Right lung (tissue), 10 donors: ENCODE measurements at places on chromosomes 16 and 17. TPM values are rescaled to one million over a fixed set of nuclear protein-coding genes. Genes with fewer than 3 reads are reported as not detected.

The ZNF629 gene
- polyA plus RNA-seq = 16.8 TPM

The CHAD gene
- polyA plus RNA-seq = 4.8 TPM

- no peak for DNase-seq
Observed at GRCh38 chr17:55532670-55533069, 21.4 kb upstream of the SMIM36 start.

DNA sequence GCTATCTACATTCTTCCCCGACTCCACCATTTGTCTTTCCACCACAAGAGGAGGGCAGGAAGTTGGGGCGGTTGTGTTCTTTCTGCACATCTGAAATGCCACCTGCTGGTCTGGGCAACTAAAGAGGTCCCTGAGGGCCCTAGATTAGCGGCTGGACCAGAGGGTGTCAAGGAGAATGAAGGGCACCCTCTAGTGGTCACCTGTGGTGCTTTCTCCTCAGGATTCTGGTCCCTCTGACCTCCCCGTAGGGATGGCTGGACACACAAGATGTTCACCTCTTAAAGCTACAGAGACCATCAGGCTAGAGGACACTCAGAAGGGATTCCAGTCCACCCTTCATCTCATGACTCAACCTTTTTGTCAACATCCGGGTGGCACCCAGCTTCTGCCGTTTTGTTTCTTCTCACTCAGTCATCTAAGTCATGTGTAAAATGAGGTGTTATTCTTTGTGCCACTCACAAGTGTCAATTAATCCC is 2.9 kb upstream of the SCIMP start:
- DNase-seq = no peak

The AOC3 gene
- 162 TPM for polyA plus RNA-seq

DNA sequence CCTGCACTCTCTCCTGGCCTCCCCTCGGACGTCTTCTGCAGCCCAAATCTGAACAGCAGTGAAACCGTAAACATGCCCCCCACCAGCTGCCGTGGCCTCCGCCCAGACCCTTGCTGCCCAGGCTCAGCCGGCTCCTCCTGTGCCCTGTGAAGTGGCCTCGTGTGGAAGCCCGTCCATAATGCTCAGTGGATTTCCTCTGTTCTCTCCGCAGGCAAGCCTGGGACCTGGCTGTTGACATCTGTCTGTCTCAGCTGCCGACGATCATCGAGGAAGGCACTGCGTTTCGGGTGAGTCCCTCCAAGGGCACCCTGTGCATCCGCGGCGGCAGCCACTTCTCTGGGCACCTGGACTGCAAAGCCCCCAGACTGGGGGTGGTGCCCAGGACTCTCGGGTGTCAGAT is 153.9 kb upstream of the CHMP6 start:
- DNase-seq = no peak

DNA sequence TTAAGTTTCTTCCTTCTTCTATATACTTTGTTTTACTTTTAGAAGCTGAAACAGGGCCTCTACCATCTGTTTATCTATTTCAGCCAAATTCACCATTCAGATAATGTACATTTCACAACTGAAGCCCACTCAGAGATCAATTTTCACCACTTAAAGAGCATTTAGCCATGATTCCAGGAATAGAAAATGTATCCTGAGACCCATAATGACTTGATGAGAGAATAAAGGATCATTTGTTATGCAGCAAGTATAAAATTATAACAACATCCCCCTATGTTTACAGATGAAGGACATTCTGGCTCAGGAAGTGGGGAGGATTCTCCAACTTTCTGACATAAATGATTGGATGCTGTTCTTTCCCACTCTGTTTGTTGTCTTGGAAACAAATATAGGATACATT is 962.1 kb upstream of the EEF2KMT start:
- no peak for DNase-seq

- no peak for DNase-seq
Observed at GRCh38 chr16:48197294-48197693, 41.5 kb upstream of the ABCC12 start.

DNA sequence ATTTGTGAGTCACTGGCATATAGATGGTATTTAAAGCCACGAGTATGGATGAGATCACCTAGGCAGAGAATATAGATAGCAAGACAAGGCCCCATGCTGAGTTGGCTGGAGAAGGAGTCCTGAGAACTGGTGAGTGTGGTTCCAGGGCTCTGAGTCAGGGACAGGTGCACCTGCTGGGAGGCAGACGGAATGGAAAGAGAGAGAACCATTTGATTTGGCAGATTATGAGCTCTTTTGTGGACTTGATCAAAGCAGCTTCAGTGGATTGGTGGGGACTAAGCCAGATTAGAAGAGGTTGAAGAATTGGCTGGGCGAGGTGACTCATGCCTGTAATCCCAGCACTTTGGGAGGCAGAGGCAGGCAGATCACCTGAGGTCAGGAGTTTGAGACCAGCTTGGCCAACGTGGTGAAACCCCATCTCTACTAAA is 4.3 kb upstream of the C16orf92 start:
- DNase-seq = no peak

DNA sequence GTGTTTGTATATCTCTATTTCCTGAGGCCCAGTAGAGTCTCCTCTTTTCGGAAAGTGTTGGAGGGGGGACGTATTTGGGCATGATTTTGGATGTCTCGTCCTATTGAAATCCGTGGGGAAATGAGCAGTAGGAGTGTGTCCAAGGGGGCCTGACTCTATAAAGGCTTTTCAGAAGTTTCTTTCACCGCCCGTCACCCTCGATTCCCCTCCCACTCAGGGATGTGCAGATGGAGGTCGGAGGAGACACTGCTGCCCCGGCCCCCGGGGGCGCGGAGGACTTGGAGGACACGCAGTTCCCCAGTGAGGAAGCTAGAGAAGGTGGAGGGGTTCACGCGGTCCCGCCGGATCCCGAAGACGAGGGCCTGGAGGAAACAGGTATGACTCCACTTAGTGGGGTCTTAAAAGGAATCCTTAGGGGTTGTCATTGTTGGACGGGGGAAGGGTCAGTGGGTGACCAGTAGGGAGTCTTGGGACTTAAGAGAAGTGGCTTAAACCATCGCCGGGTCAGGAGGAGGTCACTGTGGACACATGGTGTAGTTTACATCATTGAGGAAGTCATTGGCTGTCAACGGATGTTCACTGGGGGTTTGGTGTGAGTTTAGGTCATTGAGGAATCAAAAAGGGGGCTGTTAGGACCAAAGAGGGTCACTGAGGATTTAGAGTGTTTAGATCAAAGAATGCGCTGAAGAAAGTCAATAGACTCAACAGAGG is 424 bp downstream of the MON1B start:
- no peak for DNase-seq

GRCh38 chr17:78390241-78391050 is 12.0 kb downstream of the PGS1 start:
- DNase-seq = no peak

DNA sequence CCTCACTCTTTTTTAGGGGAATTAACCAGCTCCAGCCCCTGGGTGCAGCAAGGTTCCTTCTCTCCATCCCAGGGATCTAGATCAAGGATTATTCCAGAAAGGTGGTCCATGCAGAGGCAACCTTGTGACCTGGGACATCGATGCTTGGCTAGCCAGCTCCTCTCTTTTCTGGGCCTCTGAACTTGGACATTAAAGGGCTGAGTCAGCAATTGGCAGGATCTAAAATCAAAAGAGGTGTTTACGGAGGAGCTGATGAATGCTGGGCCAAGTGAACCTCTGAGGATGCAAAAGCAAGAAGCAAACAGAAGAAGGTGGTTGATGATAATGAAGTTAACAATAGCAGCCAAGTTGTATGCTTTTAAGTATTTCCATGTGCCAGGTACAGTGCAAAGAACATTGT is 207.0 kb downstream of the MAF start:
- no peak for DNase-seq

- DNase-seq = no peak
Observed at GRCh38 chr17:80971704-80972304, 19.8 kb upstream of the CHMP6 start.

- no peak for DNase-seq
Observed at GRCh38 chr16:50640391-50640790, 40.7 kb downstream of the SNX20 start.

- DNase-seq = peak; percentile 68
Observed at GRCh38 chr16:28609631-28610594, at the start of gene SULT1A1. TSS of gene SULT1A1 (minus strand) at chr16:28610044. CDS start at chr16:28608855, 1,189 bp downstream.

DNA sequence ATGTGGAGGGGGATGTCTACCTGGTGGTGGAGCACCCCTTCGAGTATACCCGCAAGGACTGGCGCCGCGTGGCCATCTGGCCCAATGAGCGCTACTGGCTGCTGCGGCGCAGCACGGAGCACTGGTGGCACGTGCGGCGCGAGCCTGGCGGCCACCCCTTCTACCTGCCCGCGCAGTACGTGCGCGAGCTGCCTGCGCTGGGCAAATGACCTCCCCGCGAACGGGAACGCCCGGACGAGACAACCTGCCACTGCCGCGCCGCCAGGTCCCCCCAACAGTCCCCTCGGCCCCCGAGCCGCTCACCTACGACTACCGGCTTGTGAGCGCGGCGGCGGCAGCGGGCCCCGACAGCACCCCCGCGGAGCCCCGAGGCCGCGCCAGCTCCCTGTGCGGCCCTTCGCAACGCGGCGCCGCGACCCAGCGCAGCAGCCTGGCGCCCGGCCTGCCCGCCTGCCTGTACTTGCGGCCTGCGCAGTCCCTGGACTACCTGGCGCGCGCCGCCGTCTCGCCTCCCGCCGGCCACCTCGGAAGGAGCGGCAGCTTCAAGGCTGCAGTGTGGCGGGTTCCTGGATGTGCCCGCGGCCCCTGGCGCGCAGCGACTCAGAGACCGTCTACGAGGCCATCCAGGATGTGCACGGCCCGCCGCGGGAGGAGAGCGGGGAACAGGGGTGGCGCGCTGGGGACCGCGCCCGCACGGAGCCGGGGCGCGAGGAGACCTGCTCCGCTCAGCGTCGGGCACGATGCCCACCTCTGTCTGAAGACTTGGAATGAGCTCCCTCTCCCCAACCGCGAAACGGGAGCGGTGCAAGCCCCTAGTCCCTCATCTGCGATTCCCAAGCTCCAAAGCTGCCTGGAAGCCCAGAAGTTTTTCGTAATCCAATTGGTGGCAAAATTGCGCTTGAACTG is 48.7 kb upstream of the AMZ2 start:
- DNase-seq = no peak

DNA sequence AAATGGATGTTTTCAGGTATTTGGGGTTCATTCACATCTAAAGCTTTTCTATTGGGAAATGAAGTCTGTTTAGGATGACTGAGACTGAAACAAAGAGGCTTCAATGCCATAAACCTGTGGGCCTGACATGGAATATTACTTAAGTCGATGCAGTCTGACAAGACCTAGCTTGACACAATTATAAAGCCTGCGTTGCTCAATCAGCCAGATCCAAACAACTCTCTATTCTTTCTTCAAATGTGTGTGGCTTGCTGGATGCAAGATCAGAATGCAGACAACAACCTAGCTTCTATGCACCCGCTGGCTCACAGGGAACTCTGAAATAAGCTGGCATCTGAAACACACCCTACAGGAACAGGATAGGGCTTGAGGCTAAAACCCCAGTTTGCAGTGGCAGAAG is 40.0 kb downstream of the RFFL start:
- DNase-seq = no peak

The AGRP gene
- polyA plus RNA-seq = not detected

The USH1G gene
- 0.22 TPM for polyA plus RNA-seq

DNA sequence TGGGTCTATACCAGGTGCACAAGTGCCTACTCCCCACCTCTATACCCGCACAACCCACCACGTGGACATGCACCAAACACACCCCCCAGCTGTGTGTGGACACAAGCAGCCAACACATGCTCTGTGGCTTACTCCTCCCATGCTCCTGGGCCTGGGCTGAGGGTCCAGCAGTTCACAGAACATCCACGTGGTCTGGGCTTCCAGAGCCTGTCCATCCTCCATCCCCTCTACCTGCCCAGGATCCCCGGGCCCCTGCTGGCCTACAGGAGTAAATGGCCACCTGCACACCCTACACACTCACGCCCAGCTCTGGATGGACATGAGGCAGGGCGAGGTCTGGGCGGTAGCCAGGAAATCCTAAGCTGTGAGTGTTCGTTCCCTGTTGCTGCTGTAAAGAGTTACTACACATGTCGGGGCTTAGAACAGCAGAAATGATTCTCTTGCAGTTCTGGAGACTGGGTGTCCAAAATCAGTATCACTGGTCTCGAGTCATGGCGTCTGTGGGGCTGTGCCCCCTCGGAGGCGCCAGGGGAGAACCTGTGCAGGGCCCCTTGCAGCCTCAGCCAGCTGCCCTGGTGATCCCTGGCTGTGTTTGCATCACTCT is 15.0 kb upstream of the RAI1 start:
- DNase-seq = no peak

DNA sequence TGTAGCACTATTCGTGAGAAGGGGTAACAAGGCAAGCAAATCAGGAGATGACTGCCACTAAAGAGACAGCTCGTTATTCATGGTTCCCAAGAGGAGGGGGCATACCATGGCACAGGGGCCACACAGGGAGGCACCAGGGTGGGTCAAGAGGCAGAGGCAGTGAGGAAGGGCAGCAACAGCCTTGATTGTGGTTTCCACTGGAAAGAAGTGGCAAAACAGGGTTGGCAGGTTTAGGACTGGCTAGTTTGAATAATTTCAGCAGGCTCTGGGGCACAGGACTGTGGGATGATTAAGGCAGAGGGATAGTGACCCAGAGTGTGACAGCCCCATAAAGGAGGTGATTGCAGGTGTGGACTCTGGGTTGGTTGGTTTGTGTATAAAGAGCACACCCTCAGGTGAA is 188.9 kb downstream of the CBLN1 start:
- DNase-seq = no peak
